ENCODE measurements at places on chromosomes 7 and 10.
A peak's percentile ranks its signal among the peaks of the same experiment; 100 is the strongest.

DNA sequence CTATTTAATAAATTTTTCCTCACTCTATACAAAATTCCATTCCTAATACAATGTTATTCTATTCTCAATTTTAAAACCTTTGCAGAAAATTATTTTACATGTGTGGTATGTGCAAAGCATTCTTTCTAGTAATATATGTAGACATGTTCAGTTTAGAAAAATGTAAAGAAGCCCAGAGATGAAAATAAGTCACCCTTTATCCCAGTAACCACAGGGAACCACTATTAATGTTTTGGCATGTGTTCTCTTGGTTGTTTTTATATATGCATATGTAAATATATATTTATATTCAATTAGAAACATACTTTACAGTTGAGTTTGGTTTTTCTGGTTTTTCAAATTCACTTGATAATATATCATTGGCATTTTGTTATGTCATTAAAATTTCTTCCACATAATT lies 14.8 kb upstream of the GLCCI1 start:
- no peak for DNase-seq

GRCh38 chr10:75379817-75380216 lies 21.7 kb downstream of the ZNF503 start:
- no peak for DNase-seq

DNA sequence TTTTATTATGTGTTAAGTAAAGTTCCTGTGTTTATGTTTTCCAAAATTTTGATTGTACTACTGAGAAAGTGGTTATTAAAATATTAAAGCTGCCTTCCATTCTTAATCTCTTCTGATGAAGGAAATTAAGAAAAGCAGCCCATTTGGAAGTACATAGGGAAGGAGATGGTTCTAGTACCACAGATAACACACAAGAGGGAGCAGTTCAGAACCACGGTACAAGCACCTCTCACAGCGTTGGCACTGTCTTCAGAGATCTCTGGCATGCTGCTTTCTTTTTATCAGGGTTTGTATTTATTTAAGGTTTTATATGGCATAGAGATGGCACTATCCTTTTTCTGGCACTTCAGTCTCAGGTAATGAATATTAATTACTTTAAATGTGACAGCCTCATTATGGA lies 111.6 kb downstream of the PHTF2 start:
- DNase-seq, result no peak

DNA sequence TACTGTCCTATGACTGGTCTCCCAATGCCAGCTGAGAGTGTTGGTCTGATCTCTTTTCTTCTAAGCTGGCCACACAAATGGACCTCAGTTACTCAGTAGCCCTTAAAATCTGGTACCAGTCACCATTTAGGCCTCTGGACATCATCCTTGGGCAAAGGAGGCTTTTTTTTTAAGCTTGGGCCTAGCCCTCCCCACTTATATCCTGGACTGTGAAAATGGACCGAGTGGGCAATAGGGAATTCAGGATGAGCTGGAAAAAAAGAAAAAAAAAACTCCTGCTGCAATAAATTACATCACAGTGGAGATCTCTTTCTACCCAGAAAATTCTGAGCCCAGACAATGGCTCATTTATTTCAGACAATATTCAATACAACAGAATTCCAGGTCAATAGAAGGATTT lies 68.4 kb downstream of the PARP12 start:
- DNase-seq, result no peak

DNA sequence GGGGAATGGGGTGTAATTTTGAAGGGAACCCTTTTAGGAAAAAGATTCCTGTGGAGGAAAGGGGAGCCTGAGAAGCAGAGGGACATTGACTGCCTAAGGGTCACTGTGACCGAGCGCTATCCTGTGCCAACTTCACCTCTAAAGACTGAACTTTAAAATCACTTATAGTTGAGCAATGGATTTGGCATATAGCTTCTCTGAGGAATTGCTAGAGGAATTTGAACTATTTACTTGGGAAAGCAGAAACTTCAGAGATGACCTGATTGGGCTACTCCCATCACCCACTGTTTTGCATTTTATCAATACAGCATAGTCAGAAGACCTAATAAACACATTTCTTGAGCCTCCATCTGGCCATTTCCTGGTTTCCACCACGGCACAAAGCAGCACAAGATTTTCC lies 23.7 kb upstream of the WNT16 start:
- DNase-seq, result no peak

- DNase-seq, result no peak
Observed at GRCh38 chr7:77395626-77396025, 20.5 kb downstream of the GSAP start.

- no peak for DNase-seq
Observed at GRCh38 chr10:59711871-59712494, 2.3 kb upstream of the SLC16A9 start.

- no peak for DNase-seq
Observed at GRCh38 chr10:24449321-24449740, 240.4 kb downstream of the KIAA1217 start.

DNA sequence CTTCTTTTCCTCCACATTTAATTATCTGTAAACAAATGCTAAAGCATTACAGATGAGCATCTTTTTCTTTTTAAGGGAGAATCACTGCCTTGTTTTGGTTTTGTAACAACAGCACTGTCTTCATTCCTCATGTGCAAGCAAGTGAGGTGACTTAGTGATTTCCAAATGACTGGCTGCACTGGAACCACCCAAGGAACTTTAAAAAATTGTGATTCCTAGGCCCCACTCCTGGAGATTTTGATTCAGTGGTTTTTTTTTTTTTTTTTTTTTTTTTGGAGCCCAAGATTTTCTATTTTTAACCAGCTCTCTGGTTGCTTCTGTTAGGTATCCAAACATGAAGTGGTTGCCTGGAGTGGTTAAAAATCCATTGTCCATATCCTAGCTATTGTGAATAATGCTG lies 176.2 kb downstream of the LRMDA start:
- DNase-seq, result no peak

DNA sequence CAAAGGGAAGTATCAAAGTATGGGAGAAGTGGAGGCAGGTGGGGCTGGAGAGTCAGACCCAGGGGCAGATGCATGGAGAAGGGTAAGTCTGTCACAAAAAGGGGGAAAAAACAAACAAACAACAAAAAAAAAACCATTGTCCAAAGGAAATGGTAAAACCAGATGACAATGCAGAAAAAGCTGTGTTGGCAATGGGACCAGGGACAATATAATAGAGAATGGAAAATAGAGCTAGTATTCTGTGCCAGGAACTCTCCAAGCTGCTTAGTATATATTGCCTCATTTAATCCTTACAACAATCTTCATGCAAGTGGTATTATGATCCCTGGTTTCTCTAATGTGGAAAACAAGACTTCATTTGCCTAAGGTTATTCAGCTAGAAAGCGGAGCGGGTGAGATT lies 13.1 kb upstream of the KDM7A start:
- no peak for DNase-seq

DNA sequence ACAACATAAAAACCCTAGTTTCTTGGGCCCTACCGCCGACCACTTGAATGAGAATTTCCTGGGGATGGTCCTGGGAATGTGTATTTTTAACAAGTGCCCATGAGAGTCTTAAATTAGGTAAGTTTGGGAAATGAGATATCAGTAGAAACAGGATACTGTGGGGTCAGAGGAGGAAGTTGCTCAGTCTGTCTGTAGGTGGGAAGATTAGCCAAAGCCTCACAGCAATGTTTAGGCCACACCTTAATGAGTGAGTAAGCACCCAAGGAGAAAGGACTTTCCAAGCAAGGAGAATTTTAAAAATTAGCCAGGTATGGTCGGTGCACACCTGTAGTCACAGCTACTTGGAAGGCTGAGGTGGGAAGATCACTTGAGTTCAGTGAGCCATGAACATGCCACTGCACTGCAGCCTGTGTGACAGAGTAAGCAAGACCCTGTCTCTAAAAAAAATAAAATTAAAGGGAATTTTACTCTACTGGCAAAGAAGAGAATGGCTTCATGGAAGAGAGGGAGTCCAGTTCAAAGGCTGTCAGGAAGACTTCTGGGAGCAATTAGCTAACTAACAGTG lies 31.9 kb downstream of the PAPSS2 start:
- DNase-seq, result no peak

- DNase-seq, result peak; percentile 24
Observed at GRCh38 chr10:99297033-99297432, 32.1 kb upstream of the CNNM1 start.

- DNase-seq, result no peak
Observed at GRCh38 chr7:71538210-71538609, 406.3 kb downstream of the GALNT17 start.

- no peak for DNase-seq
Observed at GRCh38 chr10:1454428-1454827, 282.9 kb downstream of the ADARB2 start.

DNA sequence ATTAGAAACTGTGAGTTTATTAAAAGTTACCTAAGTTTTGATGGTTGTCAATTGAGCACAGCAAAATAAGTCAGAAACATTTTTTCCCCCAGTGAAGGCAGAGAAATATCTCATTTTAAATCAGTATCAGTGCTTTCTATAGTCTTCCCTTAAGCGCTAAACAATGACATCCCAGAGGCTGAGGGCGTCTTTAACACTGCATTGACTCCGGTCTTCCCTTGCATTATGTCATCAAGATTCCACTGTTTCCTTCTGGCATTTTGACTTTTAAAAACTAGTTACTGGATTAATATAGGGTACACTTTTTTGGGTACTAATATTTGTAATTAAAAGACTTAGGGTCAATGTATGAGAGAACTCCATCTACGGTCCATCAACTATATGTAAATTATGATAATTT lies 3.9 kb downstream of the GLUD1 start:
- DNase-seq, result no peak

- no peak for DNase-seq
Observed at GRCh38 chr10:69061305-69062161, 26.4 kb upstream of the SRGN start.
